GM12892 (cell line): ENCODE measurements at places on chromosomes 1 and 21.

GRCh38 chr1:64097859-64098258 lies 105.6 kb upstream of the UBE2U start:
- DNase-seq, result no peak

DNA sequence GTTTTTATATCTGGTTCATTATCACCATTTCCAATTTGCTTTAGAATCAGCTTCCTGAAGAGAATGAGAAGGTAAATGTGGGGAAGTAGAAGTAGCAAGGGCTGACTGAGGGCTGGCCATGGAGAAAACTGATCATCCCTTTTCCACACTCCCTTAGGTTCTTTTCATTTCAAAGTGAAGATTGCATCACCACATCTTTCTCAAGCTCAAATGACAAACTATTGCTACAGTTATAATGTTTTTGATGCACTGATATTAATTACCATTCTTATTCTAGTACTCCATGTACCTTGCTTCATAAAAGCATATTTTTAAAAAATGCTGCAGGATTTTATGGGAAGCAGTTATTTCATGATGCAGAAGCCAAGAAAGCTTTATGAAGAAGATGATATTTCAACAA lies 7.9 kb upstream of the AK5 start:
- DNase-seq, result no peak

DNA sequence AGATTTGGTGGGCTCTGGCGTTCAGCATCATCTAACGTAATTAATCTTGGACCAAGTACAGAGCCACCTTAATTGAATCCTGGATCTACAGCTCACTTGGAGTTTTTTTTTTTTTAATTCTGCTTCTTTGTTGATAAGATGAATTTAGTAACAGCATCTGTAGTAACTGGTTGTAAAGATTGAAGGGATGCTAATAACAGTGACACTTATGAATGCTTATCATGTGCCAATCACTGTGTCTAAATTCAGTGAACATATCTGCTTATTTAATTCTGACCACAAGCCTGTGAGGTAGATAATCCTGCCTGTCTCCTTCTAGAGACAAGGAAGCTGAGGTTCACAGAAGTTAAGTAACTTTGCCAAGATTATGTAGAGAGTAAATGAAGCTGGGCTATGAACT lies 408.0 kb downstream of the RWDD3 start:
- no peak for DNase-seq

- no peak for DNase-seq
Measured at GRCh38 chr1:111054656-111055055, 85.2 kb downstream of the DRAM2 start.

DNA sequence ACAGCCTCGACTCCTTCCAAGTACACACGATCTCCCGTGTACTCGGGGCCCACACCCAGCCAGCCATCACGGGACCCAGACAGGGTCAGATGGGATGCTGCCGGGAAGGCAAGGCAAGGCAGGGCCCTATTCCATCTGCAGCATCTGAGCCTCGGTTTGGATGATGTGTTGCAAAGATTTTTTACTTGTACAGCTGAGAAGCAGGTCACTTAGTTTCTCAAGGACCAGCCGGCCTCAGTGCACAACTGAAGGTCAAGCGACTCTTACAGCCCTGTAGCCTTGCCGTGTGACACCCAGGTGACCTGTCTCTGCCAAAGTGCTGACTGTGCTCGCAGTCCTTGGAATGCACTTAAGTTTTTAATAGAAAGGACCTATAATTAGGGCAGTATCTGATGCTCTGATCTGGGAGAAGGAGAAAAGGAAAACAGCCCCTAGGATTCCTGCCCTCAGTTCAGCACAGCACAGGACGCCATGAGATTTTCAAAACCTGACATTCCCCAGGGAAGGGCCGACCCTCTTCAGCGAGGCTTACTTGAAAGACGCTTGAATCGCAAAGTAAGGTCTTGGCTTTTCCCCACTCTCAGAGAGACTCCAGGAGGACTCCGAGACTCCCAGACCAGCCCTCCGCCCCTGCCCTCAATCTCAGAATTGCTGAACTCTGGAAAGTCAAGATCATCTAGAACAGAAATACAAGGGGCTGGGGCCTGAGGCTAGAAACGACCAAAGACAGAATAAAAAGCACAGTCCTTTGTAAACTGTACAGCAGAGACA lies 1.3 kb downstream of the GPR157 start:
- DNase-seq, result no peak
